ENCODE measurements at places on chromosomes 16 and 17.
A peak's percentile ranks its signal among the peaks of the same experiment; 100 is the strongest.

GRCh38 chr17:79740413-79740812 lies 9.7 kb downstream of the ENPP7 start:
- DNase-seq, result no peak

- DNase-seq, result no peak
Measured at GRCh38 chr16:58211846-58212245, 13.9 kb upstream of the CSNK2A2 start.

- no peak for DNase-seq
Measured at GRCh38 chr16:47829850-47830600, 325.8 kb downstream of the ABCC12 start.

GRCh38 chr16:1929578-1930337 lies 11.5 kb upstream of the HS3ST6 start:
- peak; percentile 67 for DNase-seq

DNA sequence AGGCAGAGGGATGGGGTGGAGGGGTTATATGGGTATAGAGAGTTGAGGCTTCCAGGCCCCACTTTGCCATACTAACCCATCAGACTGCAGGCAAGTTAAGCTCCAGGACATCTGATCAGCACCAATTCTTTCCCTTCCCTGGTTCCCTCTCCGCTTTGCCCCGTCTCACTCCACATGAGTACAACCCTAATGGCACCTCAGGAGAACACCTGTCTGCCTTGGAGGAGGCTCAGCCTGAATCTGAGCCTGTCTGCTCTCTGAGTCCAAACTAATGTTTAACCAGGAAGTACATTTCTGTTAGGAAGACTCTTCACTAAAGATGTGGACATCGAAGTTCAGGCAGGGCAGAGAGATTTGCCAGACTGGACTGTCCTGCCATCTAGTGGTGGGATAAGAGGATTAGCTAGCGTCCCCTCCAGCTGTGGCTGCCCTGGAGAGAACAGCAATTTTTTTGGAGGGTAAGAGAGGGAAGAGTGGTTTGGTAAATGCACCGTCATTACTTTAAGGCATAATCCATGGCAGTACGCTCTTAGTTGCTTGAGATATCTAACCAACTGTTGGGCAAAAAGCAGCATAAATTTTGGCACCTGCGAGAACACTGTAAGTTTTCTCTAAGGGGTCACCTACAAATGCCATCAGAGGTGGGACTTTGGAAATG lies 29.2 kb upstream of the LRRC75A start:
- peak; percentile 16 for DNase-seq

GRCh38 chr17:73400915-73401545 lies 89.2 kb upstream of the CDC42EP4 start:
- DNase-seq, result no peak

Measured in amygdala (tissue), 56 donors.